ENCODE measurements at places on chromosomes 5 and 9.

DNA sequence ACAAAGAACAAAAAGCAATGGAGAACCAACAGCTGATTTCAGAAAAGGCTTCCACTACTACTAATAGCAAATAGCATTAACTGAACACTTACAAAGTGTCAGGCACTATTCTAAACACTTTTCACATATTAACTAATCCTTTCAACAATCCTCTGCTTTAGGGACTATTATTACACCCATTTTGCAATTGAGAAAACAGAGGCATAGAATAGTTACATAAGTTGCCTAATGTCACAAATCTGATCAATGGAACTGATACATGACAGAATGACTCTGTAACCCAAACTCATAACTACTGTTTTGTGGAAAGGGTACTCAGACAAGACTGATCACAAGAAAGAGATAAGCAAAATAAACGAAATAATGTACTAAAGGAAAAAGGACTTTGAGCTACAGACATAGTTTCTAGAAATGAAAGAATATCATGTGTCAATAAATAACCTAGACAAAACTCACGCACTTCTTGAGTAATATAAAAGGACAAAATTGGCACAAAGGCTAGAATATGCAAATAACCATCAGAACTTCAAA is 31.3 kb downstream of the ABHD17B start:
- peaks cover 2% of the 10 kb centered on the region for H3K4me1 ChIP-seq
- H3K36me3 ChIP-seq: peaks cover 66% of the 10 kb centered on the region
- H3K27ac ChIP-seq: no peak overlapping the region
- no peaks in the 10 kb centered on the region for H3K27me3 ChIP-seq

GRCh38 chr9:79829566-79830302 is 258.0 kb downstream of the TLE4 start:
- H3K4me1 ChIP-seq: no peaks in the 10 kb centered on the region
- DNase-seq: no peak
- H3K27ac ChIP-seq: no peak overlapping the region
- peaks cover 14% of the 10 kb centered on the region for H3K27me3 ChIP-seq
- no peaks in the 10 kb centered on the region for H3K36me3 ChIP-seq

- no peak overlapping the region for H3K27ac ChIP-seq
- H3K27me3 ChIP-seq: peaks cover 3% of the 10 kb centered on the region
- no peaks in the 10 kb centered on the region for H3K4me1 ChIP-seq
- no peaks in the 10 kb centered on the region for H3K36me3 ChIP-seq
- H3K4me3 ChIP-seq: no peak overlapping the region
Observed at GRCh38 chr5:64612344-64612961, 77.8 kb upstream of the SHISAL2B start.

- H3K27ac ChIP-seq: peak overlapping the region; percentile 25
- no peak for DNase-seq
- peaks cover 74% of the 10 kb centered on the region for H3K4me1 ChIP-seq
- peaks cover 17% of the 10 kb centered on the region for H3K36me3 ChIP-seq
- H3K4me3 ChIP-seq: no peak overlapping the region
Observed at GRCh38 chr5:126416266-126416925, 6.8 kb upstream of the GRAMD2B start.

- no peak overlapping the region for H3K4me3 ChIP-seq
- H3K4me1 ChIP-seq: no peaks in the 10 kb centered on the region
- DNase-seq: no peak
- no peak overlapping the region for H3K27ac ChIP-seq
Observed at GRCh38 chr9:16974436-16974835, 104.0 kb upstream of the BNC2 start.

GRCh38 chr9:111179577-111179976 is 141.3 kb upstream of the LPAR1 start:
- no peak overlapping the region for H3K4me3 ChIP-seq
- H3K27ac ChIP-seq: no peak overlapping the region
- peaks cover 2% of the 10 kb centered on the region for H3K27me3 ChIP-seq
- H3K36me3 ChIP-seq: peaks cover 5% of the 10 kb centered on the region
- no peak for DNase-seq
- H3K4me1 ChIP-seq: peaks cover 30% of the 10 kb centered on the region

DNA sequence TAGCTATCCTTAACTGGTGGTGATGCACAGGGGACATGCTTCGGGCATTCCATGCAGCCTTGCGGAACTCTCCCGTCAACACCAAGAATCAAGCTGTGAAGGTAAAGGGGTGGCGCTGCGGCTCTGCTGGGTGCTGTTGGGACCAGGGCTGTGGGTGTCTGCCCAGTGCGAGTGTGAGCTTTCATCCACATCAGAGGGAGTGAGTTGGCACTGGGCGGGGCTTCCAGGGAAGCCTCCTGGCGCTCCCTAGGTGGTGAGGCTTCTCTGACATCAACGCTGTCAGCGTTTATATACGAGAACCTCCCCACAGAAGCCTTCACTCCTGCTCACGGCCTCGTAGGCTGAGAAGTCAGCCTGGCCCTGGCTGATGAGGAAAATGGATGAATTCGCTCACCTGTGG is 11.7 kb downstream of the ARPC5L start:
- H3K27ac ChIP-seq: no peak overlapping the region
- no peak overlapping the region for H3K4me3 ChIP-seq
- peaks cover 42% of the 10 kb centered on the region for H3K4me1 ChIP-seq
- DNase-seq: no peak

GRCh38 chr5:111511831-111512374 is 432 bp downstream of the STARD4 start:
- no peaks in the 10 kb centered on the region for H3K27me3 ChIP-seq
- H3K27ac ChIP-seq: peak overlapping the region; percentile 87
- H3K4me1 ChIP-seq: peaks cover 47% of the 10 kb centered on the region
- no peaks in the 10 kb centered on the region for H3K36me3 ChIP-seq

DNA sequence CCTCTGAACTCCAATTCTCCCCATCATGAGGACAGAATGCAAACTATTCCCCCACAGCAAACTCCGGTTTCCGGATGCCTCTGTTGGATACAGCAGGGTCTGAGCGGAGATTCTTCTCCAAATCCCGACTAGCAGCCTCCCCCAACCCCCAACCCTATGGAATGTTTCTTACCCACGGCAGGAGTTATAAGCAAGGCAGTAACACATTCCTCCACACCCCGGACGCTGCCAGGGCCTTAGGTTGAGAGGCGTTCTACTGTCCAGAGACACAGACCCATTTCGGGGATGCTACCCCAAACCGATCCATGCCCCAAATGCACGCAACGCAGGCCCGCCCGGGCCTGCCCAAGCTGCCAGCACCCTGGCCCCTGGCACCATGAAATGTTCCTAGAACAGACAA is 85.6 kb upstream of the LMX1B start:
- H3K4me3 ChIP-seq: no peak overlapping the region
- DNase-seq: no peak
- H3K27ac ChIP-seq: no peak overlapping the region
- peaks cover 10% of the 10 kb centered on the region for H3K4me1 ChIP-seq
- peaks cover 64% of the 10 kb centered on the region for H3K27me3 ChIP-seq

- H3K4me1 ChIP-seq: peaks cover 76% of the 10 kb centered on the region
- DNase-seq: no peak
- no peak overlapping the region for H3K4me3 ChIP-seq
- H3K27me3 ChIP-seq: peaks cover 5% of the 10 kb centered on the region
- peak overlapping the region; percentile 85 for H3K27ac ChIP-seq
- H3K36me3 ChIP-seq: peaks cover 11% of the 10 kb centered on the region
Observed at GRCh38 chr5:150159031-150159430, 3.4 kb upstream of the PDGFRB start.

DNA sequence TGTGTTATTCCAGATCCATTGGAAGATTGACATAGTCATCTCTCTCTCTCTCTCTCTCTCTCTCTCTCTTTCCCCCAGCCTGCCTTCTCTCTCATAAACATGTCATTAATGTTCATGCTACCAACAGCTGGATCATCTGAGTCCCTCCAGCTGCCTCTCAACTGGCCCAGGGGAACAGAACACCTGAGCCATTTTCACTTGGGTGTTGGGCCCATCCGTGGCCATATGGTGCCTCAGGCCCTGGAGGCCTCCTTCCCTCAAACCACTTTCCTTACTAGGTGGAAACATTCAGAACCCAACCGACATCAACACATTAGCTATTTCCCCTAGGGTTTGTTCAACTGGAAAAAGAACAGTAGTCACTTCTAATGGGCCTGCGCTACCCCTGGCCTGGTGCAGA is 196.2 kb downstream of the FRMD3 start:
- no peak overlapping the region for H3K27ac ChIP-seq
- H3K4me1 ChIP-seq: peaks cover 60% of the 10 kb centered on the region
- no peak for DNase-seq

- H3K4me3 ChIP-seq: peak overlapping the region; percentile 96
- no peaks in the 10 kb centered on the region for H3K27me3 ChIP-seq
- no peak for DNase-seq
- H3K4me1 ChIP-seq: peaks cover 47% of the 10 kb centered on the region
Observed at GRCh38 chr9:125142560-125143376, 560 bp downstream of the SCAI start.

GRCh38 chr9:134994926-134995791 is 77.4 kb upstream of the FCN1 start:
- H3K36me3 ChIP-seq: peaks cover 9% of the 10 kb centered on the region
- no peak for DNase-seq
- no peaks in the 10 kb centered on the region for H3K4me1 ChIP-seq
- no peak overlapping the region for H3K27ac ChIP-seq
- H3K27me3 ChIP-seq: peaks cover 10% of the 10 kb centered on the region

DNA sequence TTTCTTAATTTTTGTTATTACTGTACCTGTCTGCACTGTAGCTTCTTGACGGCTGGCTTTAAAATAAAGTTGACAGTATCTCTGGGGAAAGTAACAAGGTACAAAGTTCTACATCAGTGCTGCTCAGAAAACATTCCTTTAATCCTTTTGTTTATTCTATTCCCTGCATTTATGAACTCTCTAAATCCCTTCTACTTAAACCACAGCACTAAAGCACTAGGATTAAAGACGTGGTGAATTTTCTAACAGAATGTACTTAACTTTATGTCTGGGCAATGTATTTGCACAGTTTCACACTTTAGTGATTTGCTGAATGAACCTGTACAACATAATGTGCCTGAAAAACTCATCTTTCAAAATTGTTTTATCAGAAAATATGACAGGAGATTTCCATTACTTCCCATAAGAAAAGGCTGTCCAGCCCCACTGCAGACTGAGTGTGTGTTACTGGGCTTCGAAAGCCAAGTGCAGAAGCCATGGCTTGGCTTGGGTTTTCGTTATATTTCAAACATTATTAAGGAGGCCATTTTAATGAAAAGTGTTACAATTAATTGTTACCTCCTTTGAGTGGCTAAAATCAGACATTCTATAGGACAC is 43.8 kb downstream of the LHFPL2 start:
- peaks cover 6% of the 10 kb centered on the region for H3K36me3 ChIP-seq
- DNase-seq: no peak
- H3K4me3 ChIP-seq: no peak overlapping the region
- H3K27ac ChIP-seq: no peak overlapping the region
- no peaks in the 10 kb centered on the region for H3K27me3 ChIP-seq

GRCh38 chr5:137492331-137492730 is 6.8 kb downstream of the SPOCK1 start:
- H3K4me1 ChIP-seq: peaks cover 78% of the 10 kb centered on the region
- no peak overlapping the region for H3K4me3 ChIP-seq
- no peaks in the 10 kb centered on the region for H3K36me3 ChIP-seq
- DNase-seq: peak; percentile 58
- H3K27me3 ChIP-seq: no peaks in the 10 kb centered on the region

DNA sequence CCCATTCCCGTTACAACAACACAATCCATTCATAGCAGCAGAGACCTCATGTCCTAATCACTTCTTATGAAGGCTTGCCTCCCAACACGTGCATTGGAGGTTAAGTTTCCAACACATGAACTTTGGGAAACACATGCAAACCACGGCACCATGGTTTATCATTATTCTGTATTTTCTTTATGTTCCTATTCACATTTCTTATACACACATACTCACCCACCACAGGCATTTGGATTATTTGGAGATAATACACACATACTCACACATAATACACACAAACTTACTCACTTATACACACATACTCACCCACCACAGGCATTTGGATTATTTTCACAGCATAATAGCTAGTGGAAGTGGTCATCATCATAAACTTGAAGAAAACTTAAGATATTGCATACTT is 75.6 kb downstream of the C7 start:
- peak overlapping the region; percentile 73 for H3K27ac ChIP-seq
- peak overlapping the region; percentile 1 for H3K4me3 ChIP-seq
- H3K27me3 ChIP-seq: no peaks in the 10 kb centered on the region
- peaks cover 9% of the 10 kb centered on the region for H3K36me3 ChIP-seq

DNA sequence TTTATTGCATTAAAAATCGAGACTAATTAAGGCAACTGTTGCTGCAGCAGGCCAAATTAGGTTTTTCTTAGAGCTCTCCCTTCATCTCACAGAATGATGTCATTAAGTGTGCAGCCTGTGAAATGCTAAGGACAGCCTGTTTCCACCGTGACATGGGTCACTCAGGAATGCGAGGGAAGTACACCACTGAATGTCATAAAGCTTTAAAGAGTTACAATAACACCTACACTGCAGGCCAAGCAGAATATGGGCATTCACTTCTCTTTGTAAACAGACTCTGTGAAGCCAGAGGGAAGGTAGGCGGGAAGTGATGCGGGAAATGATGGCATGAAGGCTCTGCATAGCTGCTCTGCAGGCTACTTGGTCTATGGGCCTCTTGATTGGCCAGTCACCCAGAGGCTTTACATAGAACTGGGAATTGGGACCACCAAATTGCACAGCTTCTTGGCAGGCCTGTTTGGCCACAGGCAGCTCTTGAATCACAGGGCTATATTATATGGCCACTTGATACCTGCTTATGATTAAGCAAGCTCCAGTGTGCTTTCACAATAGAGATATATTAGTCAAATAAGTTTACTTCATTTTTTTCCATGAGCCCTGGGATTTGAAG is 28.4 kb upstream of the AOPEP start:
- H3K4me3 ChIP-seq: no peak overlapping the region
- no peak overlapping the region for H3K27ac ChIP-seq
- H3K27me3 ChIP-seq: peaks cover 5% of the 10 kb centered on the region
- DNase-seq: peak; percentile 22
- H3K36me3 ChIP-seq: no peaks in the 10 kb centered on the region

GRCh38 chr5:172556971-172557461 is 84.0 kb upstream of the NEURL1B start:
- peaks cover 62% of the 10 kb centered on the region for H3K27me3 ChIP-seq
- no peak for DNase-seq
- no peaks in the 10 kb centered on the region for H3K36me3 ChIP-seq
- H3K27ac ChIP-seq: no peak overlapping the region
- no peak overlapping the region for H3K4me3 ChIP-seq
- peaks cover 31% of the 10 kb centered on the region for H3K4me1 ChIP-seq
